Cerebellar nuclear complex (tissue), 1 donor: ENCODE measurements at places on chromosomes 7 and 10.

- DNase-seq: no peak
Measured at GRCh38 chr7:27151931-27152815, at the start of gene HOXA3. Gene HOXA3 (minus strand): TSS chr7:27152583. CDS start chr7:27110640, 41,943 bp downstream.

DNA sequence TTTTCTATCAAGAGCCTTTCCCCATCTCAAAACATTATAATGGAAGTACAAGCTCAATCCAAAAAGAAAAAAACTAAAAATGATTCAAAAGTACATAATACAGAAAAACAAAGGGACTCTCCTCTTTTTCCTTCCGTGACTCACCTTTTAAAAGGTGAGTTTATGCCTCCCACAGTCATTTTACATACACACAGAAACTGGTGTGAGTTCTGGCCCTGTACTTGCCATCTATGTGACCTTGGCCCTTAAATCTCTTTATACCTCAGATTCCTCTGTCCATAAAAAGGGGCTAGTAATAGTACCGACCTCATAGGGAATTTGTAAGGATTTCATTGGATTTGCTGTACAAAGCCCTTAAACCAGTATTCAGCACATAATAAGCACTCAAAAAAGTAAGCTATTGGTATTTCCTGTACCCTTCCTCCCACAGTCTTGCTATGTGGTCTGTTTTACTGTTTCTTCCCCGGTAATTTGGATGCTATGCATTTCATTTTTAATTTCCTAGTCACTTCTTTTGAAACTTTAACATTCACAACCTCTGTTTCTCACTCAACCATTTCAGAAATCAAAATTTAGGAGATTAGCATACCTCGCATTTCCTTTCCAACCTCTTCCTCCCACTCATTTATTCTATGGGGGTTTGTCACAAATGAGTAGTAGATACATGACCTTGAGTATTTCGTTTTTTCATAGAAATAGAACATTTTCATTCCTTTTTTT is 39.0 kb downstream of the STK17A start:
- DNase-seq: no peak

DNA sequence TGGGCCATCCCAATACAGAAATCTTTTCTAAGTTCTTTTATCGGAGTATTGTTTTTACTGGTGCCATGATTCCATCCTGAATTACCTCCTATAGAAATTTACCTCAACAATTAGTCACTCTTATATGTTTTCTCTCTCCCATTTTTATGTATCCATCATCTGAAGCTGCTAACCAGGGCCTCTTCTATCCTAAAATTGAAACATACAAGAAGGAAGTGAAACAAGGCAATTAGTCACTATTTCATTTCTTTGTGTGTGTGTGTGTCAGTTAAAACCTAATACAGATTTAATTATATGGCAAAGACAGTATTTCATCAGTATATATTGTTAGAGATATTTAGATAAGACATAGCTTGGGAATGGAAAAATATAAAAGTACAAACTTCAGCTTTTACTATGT is 148.4 kb upstream of the AHR start:
- no peak for DNase-seq

DNA sequence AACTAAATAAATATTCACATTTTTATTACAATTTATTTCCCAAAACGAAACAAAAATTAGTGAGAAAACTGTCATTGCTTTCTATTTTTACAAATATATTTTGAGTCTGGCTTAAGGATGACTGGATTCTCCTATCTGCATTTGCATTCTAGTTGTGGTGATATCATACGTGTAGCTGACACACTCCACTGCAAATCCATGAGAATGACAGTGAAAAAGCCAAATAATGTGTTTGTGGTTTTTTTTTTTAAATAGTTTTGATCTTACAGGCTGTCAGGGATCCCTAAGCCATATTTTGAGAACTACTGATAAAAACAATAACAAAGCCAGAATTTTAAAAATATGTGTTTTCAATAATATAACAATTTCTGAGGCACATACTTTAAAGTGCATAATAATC is 5.8 kb upstream of the STAMBPL1 start:
- no peak for DNase-seq

GRCh38 chr10:29710128-29710527 is 75.4 kb upstream of the SVIL start:
- DNase-seq: no peak

- DNase-seq: no peak
Measured at GRCh38 chr7:123075838-123076467, 80.5 kb upstream of the TAS2R16 start.

DNA sequence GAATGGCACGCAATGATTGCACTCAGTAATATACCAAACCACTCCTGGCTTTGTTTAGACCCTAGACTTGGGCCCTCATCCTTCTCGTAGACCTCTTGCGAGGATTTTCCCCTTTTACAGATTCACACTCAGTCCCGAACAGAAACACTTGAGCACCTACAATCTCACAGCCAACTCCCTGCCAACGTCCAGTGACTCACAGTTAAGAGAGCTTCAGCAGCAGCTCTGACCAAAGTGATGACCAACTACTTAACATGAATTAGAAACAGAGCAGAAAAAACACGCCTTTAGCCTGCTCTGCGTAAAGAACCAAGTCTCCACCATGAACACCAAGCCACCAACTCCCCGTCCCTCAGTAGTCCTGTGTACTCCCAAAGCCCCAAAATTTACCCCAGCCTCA is 2.2 kb downstream of the DNAJC30 start:
- no peak for DNase-seq

DNA sequence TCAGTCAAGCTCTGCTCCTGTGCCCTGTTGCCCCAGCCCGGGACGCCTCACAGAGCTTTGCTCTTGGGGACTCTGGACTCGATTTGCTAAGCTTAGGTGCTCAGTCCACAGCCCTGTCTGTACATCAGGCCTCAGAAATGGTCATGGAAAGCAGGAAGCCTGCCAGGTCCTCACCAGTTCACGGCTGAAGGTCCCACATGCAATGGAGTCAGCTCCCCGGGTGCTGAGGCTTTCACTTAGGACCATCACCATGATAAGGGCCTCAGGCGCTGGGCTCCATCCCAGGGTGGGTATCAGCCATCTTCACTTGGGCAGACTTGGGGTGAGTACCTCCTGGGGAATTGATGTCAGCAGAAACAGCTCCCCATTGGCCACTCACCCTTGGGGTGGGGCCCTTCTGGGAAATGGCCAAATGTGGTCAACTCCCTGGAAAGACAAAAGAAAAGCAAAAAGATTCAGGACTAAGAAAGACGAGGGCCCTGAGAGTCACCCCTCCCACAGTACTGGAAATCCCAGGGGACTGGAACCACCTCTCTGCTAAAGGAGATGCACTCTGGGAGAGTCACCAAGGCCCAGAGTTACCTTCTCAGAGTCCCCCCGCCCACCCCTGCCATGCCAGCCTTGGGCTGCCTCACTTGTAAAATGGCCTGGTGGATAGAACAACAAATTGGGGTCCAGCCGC is 37.6 kb downstream of the FAM53B start:
- DNase-seq: no peak

DNA sequence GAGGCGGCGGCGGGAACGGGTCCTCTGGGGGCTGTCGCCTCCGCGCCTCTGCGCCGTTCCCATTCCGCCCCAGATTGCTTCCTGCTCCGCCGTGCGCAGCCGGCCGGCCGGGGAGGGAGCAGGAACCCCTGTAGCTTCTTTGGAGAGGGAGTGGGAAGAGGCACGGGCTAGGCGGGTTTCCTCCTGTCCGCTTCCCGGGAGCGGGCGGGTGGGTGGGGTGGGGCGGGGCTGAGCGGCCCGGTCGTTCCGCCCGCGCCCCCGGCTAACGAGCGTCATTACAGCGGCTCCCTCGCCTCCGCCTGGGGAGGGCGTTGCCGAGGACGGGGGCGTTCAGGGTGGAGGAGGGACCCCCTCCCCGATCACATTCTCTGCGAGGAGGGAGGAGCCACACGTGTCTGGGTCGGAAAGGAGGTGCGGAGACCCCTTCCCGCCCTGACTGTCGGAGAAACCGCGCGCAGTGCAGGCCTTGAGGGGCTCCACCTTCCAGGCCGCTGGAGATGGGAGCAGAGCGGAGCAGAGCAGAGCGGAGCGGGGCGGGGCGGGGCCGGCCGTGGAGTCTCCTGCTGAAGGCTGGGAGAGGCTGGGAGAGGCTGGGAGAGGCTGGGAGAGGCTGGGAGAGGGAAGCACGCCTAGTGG is 39.7 kb downstream of the AGAP3 start:
- no peak for DNase-seq

GRCh38 chr10:43131906-43132305 is 6.3 kb upstream of the CSGALNACT2 start:
- no peak for DNase-seq

- DNase-seq: no peak
Measured at GRCh38 chr7:1993776-1994740, 238.7 kb downstream of the MAD1L1 start.

DNA sequence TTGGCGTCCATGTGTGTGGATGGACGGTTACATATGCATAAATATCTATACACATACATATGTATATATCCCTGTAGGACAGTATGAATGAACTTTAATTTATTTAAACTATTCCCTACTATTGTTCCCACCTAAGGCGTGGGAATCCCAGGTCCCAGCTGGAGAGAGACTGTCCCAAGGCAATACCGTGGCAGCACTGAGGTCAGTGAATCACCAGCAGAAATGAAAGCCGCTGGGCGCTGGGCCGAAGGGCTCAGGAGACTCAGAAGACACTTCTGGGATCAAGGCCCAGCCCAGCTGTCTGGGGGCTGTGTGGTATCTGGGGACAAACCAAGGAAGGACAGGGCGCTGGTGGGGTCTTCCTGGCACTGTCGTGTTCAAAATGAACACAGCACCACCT is 49.6 kb upstream of the MYL10 start:
- DNase-seq: no peak

- no peak for DNase-seq
Measured at GRCh38 chr10:100902622-100903021, 10.1 kb upstream of the SLF2 start.

DNA sequence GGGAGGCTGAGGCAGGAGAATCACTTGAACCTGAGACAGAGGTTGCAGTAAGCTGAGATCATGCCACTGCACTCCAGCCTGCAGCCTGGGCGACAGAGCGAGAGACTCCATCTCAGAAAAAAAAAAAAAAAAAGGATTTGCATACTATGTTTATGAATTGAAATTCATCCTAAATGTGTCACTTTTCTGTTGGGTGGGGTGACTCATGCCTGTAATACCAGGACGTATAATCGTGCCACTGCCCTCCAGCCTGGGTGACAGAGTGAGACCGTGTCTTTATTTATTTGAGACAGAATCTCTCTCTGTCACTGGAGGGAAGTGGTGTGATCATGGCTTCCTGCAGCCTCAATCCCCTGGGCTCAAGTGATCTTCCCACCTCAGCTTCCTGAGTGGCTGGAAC is 5.8 kb downstream of the ZNF212 start:
- DNase-seq: no peak

GRCh38 chr7:93025389-93025788 is 92.4 kb downstream of the SAMD9 start:
- no peak for DNase-seq

GRCh38 chr10:79143879-79144278 is 75.1 kb downstream of the ZMIZ1 start:
- no peak for DNase-seq

DNA sequence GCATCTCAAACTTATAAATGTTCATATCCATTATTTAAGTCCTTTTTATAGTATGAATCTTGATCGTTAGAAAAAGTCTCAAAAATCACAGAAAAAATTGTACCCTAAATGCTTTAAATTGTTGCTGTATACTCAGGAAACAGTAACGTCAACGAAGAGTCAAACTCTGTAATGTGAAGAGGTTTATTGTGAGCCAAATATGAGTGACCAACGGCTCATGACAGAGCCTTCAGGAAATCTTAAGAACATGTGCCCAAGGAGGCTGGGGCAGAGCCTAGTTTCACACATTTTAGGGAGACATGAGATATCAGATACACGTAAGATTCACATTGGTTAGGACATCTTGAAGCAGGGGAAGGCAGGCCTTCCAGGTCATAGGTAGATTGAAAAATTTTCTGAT is 86.1 kb downstream of the PIP4K2A start:
- no peak for DNase-seq

- DNase-seq: no peak
Measured at GRCh38 chr10:23448802-23449570, 10.1 kb downstream of the OTUD1 start.

DNA sequence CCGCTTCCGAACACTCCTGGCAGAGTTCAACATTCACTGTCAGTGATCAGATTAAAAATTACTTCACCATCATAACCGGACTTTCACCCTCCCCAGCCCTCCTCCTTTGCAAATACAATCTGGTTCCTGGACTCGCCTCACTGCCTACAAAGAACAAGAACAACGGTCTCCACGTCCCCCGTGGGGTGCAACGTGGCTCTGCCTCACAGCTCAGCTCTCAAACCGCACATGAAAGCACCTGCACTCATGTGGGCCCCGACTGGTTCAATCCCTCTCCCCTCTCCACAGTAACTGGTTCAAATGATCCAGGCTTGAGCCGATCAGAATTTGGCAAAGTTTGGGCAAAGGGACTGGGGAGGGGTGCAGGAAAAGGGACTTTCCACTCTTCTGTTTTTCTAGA is 21.0 kb downstream of the ASB13 start:
- no peak for DNase-seq

DNA sequence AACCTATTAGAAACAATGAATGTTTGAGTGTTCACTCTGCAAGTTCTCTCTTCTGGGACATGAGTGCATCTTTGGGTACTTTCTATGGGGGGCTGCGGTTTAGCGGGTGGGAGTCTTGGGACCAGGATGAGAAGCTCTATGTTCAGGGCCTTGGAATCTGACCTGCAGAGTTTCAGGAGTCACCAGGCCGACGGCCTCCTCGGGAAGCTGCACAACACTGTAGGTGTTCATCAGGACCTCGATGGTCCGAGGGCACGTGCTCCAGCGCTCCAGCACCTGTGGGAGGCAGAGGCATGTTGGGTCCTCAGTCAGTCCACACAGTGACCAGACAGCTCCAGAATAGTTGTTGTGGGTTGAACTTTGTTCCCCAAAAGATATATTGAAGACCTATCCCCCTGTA is 8.9 kb upstream of the GBX1 start:
- no peak for DNase-seq

DNA sequence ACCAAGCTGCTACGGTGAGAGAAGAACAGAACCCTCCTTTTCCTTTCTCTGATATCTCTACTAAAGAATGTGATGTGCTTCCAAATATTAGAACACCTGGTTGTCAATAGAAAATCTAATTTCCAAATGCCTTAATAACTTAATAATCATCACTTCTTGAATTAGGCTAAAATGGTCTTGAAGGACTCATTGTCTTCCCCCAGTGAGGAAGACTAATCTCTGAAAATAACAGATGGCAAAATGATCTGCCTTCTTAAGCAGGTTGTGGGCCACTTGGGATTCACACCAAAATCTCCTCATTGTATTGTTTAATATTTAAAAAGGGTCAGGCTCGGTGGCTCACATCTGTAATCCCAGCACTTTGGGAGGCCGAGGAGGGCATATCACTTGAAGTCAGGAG is 805.9 kb upstream of the AUTS2 start:
- no peak for DNase-seq

- no peak for DNase-seq
Measured at GRCh38 chr7:143374561-143374960, 6.6 kb upstream of the ZYX start.
